ENCODE measurements at places on chromosomes 2 and 18.

DNA sequence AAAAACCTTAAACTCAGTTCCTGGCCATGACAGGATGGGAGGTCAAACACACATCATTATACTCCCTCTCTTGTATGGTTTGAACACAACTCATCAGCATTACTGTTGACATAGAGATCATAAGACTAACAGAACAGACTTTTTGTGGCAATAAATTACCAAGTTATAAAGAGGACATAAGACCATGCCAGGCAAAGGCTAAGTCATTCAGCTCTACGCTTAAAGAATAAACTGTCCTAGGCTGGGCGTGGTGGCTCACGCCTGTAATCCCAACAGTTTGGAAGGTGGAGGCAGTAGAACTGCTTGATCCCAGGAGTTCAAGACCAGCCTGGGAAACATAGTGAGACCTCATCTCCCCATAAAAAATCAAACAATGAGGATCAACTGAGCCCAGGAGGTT lies 16.4 kb downstream of the NLRC4 start:
- no peak for DNase-seq

- DNase-seq = no peak
Measured at GRCh38 chr2:224940618-224941017, 101.7 kb downstream of the DOCK10 start.

GRCh38 chr2:72041638-72042111 lies 106.0 kb downstream of the CYP26B1 start:
- no peak for DNase-seq

- DNase-seq = no peak
Measured at GRCh38 chr2:74327199-74327598, 16.0 kb downstream of the SLC4A5 start.

GRCh38 chr2:64021578-64021977 lies 2.4 kb upstream of the VPS54 start:
- DNase-seq = no peak

- no peak for DNase-seq
Measured at GRCh38 chr2:2757764-2758163, 426.7 kb upstream of the MYT1L start.

DNA sequence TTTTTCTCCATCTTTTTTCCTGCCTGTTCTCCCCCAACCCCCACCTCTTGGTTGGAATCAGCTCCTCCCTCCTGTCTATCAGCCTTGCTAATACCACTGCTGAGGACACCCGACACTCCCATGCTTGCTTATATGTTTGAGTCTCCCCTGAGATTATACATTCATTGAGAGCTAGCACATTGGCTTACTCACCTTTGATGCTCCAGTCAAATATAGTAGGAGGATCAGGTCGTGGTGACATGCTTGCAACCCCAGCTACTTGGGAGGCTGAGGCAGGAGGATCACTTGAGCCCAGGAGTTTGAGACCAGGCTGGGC lies 91.5 kb upstream of the CCBE1 start:
- DNase-seq = no peak

- no peak for DNase-seq
Measured at GRCh38 chr18:8844721-8845148, 139.4 kb downstream of the MTCL1 start.

- DNase-seq = no peak
Measured at GRCh38 chr18:52387175-52387574, 47.2 kb downstream of the DCC start.

- DNase-seq = no peak
Measured at GRCh38 chr2:11038641-11039040, 116.6 kb upstream of the SLC66A3 start.

GRCh38 chr2:229634601-229635370 lies 79.6 kb downstream of the DNER start:
- no peak for DNase-seq

DNA sequence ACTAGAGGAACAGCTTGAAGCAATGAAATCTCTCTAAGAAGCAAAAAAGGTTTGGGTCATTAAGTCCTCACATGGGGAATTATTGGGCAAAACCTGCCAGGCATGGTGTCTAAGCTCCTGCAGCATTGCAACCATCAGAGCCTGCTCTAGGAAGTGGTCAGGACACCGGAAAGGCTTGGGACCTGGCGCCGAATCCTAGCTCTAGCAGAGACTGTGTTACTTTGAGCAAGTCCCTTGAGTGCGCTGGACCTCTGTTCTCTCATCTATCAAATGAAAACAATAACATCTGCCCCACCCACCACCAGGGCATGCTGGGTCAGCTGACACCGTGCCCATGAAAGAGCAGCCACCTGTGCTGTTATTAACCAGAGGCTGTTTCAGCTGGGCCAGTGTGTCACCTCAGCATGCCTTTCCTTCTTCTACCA lies 6.3 kb downstream of the TMEM127 start:
- DNase-seq = no peak

DNA sequence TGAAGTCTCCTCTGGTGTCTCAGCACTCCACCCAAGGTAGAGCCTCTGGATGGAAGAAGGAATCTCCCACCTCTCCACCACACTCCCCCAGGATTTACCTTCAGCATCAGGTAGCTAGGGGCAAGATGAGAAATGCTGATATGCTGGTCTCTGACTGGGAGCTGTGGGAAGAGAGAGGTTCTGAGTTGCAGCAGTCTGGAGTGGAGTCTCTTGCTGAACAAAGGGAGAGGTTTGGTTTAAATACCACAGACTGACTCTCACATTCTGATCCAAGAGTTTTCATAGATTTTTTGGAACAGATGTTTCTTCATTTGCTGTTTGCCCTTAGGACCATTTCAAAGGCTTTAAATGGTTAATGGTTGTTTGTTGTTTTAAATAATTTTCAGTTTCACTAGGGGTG lies 1.1 kb upstream of the CFLAR start:
- DNase-seq = no peak

GRCh38 chr18:54100466-54100865 lies 124.0 kb downstream of the MBD2 start:
- no peak for DNase-seq

DNA sequence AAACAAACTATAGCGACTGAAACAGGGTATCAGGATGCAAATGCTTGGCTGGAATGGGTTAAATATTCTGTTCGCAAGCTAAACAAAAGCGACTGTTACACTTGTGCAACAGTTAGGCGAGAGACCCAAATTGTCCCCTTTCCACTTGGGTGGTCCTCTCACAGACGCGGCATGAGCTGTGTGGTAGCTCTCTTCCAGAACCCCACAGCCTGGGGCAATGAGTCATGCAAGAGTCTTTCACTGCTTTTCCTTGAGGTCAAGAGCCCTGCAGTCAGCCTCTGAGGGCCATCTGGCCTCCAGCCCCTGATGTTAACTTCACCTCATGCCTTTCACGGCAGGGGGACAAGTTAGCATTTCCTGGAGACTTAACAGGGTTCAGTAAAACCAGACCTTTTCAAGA lies 25.7 kb downstream of the SULT1C4 start:
- no peak for DNase-seq

DNA sequence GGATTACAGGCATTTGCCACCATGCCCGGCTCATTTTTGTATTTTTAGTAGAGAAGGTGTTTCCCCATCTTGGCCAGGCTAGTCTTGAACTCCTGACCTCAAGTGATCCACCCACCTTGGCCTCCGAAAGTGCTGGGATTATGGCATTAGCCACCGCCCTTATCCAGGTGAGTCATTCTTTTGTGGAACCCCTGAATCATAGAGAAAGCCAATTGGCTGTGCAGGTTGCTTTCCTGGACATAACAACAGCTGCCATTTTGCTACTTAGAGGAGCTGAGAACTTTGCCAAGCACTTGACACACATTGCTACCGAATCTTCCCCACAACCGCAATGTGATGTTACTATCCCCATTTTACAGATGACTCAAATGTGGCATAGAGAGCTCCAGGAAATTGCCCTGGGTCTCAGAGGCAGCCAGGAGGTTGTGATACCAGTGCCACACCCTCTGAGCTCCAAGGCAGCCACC lies 36.0 kb downstream of the SETBP1 start:
- peak; percentile 26 for DNase-seq

- peak; percentile 83 for DNase-seq
Measured at GRCh38 chr2:3780477-3781402, 77.4 kb downstream of the DCDC2C start.

DNA sequence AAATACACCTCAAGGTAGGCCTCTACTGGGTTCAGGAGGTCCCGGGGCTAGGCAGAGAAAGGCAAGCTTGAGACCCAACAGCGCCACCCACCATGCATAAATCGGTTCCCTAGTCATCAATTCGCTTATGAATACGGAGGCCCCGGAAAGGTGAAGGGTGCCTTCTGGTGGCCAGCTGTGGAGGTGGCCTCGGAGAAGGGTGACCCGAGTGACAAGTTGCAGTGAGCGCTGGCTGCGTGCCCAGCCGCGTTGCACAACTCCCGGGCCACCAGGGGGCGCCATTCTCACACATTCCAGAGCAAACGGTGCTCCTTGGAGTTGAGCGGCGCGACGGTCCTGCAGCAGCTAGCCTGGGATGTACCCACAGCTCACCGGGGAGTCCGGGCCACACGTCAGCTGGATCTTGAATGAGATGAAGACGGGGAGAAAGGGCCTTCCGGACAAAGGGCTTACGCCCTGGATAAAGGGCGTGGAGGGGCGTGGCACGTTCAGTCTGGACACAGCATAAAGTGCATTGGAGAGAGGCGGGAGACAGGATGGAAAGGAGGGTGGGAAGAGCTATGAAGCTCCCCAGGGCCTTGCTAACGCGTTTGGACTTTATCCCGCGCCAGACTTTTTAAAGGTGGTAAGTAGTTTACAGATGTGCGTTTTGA lies 20.4 kb downstream of the TMSB10 start:
- peak; percentile 99 for DNase-seq

GRCh38 chr2:72576459-72576858 lies 249.4 kb downstream of the EXOC6B start:
- no peak for DNase-seq

GRCh38 chr18:74412116-74412880 lies 44.8 kb downstream of the DIPK1C start:
- no peak for DNase-seq

DNA sequence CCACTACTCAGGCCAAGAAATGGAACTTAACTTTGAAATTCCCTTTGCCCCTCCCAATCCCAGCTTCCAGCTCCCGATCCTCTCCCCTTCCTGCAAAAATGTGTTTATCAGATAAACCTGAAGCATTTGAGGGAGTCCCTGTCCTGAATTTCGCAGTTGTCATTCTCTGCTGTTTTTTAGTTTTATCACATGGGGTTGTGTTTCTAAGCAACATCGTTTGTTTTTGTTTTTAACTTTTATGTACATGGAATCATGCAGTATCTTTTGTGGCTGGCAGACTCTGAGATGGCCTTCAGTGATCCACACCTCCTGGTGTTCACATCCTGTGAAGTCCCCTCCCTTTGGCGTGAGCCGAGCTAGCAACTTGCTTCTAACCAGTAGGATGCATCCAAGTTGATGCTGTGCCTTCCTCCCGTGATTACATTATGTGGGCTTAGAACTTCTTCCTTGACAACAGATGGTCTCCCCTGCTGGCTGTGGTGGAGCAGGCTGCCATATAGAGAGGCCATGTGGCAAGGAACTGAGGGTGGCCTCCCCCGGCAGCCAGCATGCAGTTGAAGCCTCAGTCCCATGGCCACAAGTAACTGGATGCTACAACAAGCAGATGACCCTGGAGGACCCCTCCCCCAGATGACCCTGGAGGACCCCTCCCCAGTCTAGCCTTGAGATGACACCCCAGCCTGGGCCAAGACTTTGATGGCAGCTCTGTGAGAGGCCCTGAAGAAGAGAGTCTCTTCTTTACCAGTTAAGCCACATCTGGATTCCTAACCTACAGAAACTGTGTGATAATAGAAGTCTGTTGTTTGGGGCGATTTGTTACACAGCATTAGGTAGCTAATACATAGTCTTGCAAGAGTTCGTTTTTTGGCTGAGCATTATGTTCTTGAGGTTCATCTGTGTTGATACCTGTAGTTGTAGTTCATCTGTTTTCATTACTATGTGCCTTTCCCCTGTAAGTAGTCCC lies 27.7 kb downstream of the SH3BP4 start:
- no peak for DNase-seq

GRCh38 chr2:78908973-78909372 lies 116.5 kb upstream of the REG3G start:
- no peak for DNase-seq

GRCh38 chr2:42581257-42581656 lies 12.8 kb downstream of the MTA3 start:
- no peak for DNase-seq

DNA sequence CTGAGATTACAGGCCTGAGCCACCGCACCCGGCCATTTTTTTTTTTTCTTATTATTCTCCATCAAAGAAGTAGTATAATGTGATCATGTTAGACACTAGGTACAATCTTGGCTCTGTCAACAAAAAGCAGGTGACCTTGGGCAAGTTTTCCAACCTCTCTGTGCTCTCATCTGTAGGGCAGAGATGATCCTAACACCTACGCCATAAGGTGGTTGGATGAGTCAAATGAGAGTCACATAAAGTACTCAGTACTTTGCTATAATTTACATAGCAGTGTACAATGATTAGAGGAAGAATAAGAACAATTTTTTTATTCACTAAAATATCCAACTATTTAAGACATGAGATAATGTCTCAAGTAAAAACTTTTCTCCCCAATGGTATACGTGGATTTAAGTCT lies 128.6 kb downstream of the TGIF1 start:
- no peak for DNase-seq

GRCh38 chr2:70241340-70241739 lies 7.1 kb downstream of the TIA1 start:
- DNase-seq = no peak

DNA sequence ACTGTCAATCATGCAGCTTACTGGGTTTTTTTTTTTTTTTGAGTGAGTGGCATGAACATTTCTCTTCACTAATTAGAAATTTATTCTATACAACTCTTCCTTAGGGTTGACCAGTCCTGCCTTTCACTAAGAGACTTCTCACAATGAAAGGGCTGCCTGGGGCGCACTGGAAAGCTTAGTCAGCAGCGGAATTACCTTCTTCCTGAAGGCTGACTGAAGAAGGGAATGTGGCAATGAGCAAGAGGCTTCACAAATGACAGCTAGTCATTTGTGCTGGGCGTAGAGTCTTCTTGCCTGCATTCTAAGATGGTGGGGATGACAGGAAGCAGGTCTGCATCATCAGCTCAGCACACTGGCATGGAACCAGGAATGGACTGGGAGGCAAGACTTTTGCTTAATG lies 15.6 kb upstream of the SCN3A start:
- no peak for DNase-seq

GRCh38 chr2:97763176-97763845 lies 49.9 kb downstream of the ZAP70 start:
- no peak for DNase-seq

- DNase-seq = peak; percentile 10
Measured at GRCh38 chr2:120825370-120826259, 89.9 kb downstream of the GLI2 start.

DNA sequence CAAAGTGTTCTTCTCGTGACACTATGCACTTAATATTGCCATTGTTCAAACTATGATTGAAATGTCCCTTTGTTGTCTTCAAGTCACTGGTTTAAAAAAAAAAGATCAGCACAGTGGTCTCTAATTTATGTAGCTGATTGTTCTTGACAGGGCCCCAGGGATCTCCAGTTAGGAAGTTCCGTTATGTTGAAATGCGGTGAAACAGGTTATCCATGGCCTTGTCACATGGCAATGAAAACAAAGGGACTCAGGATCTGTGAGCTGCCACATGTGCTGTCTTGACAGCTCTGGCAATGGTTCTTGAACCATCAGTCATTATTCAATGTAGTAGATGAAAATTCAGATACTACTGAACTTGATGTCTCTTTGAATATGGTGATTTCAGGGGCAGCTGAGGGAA lies 147.4 kb downstream of the SETBP1 start:
- no peak for DNase-seq

All from activated naive CD4-positive, alpha-beta T cell treated with anti-CD3 and anti-CD28 coated beads, Interleukin-2, amount 10 ng/mL, durations not matched to agents 7 days and 5 days (primary cell).